ENCODE measurements at places on chromosomes 2 and 18.

GRCh38 chr2:41488888-41489287, 558.9 kb upstream of the PKDCC start:
- ATAC-seq: no peak

DNA sequence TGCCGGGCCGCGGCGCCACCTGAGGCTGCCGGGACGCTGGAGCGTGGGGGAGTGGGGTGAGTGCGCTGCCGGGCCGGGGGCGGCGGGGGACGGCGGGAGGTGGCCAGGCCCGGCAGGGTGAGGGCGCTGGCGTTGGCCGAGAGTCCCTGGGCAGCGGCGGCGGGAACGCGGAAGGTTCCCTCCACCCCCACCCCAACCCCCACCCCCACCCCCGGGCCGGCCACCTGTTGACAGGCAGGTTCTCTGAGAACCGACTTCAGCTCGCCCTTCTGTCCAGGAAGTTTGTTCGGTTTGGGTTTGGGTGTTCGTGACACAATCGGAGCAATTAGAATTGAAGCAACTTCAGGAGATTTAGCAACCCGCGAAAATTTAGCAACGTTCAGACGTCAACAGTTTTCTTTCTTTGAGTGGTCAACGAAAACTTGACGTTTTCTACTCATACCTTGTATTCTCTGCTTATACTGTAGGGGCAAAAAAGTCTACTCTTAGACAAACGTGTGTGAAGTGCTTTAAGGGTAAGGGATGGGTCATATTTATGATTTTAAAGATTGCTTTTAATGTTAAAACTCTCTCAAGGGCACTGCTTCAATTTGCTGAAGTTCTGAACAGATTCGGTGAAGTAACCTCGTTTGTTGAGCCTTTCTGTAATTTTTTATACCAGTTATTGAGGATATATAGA, 9.3 kb downstream of the OTX1 start:
- no peak for ATAC-seq

DNA sequence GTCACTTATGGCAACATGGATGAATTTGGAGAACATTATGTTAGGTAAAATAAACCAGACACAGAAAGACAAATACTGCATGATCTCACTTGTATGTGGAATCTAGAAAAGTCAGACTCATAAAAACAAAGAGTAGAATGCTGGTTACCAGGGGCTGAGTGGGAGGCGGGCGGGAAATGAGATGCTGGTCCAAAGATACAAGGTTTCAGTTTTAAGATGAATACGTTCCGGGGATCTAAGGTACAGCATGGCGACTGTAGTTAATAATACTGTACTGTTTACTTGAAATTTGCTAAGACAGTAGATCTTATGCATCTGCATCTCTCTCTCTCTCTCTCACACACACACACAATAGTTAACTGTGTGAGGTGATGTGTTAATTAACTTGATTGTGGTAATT, 14.2 kb downstream of the FAM110C start:
- ATAC-seq: no peak

GRCh38 chr2:72947952-72948830, 30.9 kb downstream of the EMX1 start:
- no peak for ATAC-seq

DNA sequence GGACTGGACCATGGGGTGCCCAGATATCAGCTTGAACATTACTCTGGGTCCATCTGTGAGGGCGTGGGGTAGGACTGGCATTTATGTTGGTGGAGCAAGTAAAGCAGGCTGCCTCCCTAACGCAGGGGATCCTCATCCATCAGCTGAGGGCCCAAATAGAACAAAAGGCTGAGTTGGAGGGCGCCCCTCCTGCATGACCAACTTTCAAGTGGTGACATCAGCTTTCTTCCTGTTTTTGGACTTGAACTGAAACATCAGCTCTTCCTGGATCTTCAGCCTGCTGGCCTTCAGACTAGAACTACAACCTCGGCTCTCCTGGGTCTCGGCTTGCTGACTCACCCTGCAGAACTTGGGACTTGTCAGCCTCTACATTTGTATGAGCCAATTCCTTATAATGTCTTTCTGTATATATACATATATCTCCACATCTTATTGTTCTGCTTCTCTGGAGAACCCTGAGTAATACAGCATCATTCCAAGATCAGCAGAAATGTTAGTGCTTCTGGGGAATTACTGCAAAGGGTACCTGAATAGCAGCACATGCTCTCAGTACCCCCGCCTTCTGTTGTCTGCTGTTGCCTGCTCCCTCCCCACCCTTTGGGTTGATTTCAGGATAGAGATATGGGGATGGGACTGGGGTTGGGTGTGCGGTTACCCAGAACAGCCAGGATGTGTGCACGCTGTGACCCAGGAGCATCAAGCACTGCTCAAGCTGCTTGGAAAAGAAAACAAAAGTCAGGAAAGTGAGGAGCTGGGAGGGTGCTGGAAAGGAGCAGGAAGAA, 20.0 kb downstream of the TMEM127 start:
- ATAC-seq: peak; percentile 53

DNA sequence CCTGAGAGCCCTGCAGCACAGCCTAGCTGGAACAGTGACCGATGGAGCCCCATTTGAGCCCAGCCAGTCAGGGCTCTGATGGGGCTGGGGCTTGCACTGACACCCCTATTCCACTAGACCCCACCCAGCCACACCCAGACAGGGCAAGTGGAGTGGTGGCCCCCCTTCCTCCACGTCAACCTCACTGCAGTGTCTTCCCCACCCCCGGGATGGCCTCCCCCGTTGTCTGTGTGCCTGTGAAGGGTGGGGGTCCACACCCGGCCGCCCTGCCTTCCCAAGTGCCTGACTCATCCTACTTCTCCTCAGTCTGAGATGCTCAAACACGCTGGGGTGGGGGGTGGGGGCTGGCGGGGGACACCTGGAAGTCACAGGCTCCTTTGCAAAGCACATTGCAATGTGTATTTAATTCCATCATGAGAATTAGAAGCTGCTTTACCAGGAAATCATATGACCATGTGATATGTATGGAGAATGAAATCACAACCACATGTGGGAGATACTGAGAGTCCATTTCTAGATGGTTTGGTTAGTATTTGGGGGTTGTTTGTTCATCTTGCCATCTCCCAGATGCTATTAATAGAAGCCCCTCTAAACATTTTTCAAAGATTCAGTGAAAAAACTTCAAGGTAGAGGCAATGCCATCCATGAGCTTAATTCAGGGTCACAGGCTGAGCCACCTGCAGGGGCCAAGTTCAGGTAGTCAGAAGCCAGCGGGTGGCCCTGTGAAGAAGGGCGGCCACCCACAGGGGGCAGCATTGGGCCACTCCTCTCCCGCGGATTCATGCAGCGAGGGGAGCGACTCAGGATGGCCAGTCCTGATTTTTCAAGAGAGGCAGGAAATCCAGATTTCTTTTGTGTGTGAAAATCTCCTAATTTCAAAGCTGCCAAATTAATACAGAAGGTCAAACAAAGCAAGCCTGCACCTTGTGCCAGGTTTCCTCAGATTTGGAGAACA, 22.7 kb upstream of the GMPPA start:
- no peak for ATAC-seq

GRCh38 chr2:28164280-28164801, 228.3 kb upstream of the FOSL2 start:
- no peak for ATAC-seq

GRCh38 chr2:56184500-56185011, 766 bp downstream of the CCDC85A start:
- ATAC-seq: no peak

DNA sequence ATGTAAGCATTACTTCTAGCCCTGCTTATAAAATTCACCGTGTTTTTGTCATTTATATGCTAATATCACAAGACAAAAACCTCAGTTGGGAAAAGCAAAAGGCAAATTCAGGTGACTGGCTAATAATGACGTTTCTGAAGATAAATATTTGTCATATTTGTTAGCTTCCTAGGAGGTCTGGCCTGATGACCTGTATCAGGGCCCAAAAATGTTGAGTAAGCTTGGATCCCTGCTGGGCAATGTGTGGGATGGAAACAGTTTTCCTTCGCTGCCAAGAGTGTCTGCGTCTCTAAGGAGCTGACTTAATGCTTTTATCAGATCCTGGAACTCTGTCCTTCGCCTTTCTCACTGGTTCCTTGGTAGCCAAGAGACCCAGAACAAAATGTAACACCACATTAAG, 230.1 kb upstream of the PXDN start:
- no peak for ATAC-seq

- no peak for ATAC-seq
Observed at GRCh38 chr2:138455691-138456090, 45.9 kb upstream of the SPOPL start.

GRCh38 chr2:236743039-236743920, 173.7 kb downstream of the ACKR3 start:
- no peak for ATAC-seq

DNA sequence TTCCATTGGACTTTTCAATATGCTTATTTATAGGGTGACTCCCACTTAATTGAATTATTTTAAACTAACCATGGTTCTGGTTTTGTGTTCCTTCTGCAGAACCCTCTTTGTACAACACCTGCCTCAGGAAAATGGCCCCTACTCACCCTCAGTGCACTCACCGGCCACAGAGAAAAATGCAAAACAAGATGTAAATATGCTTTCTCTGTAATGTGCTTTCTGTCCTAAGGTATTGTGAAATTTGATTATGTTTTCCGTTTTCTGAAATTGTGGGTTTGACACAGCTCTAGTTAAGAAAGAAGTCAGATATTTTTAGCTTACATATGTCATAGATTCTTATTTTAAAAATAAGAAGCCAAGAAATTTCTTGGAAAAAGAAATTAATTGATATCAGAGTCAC, 357.7 kb upstream of the SMIM21 start:
- no peak for ATAC-seq

DNA sequence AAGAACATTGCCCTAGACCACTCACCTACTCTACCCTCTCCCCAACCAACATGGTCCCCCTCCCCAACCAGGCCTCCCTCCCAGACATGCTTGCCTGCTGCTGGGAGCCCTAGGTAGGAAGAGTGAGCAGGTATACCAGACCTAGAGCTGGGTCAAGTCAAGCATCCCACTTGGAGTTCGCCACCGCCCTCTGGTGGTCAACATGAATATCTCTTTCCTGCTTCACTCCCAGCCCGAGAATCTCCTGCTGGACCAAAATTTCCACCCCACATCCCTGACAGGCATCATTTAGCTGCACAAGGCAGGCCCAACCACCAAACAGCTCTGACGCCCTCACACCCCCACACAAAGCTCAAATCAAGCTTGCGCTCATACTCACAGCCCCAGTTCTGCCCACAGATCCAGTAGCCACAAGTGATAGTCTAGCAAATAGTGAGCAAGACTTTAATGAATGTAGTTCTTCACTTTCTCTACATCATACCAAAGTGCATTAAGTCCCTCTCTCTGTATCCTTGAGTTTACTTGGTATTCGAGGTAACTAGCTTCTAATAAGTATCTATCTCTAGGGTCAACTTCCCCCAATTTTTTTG, 116.0 kb downstream of the TNS1 start:
- peak; percentile 61 for ATAC-seq

GRCh38 chr2:86139981-86140380, 33.9 kb downstream of the PTCD3 start:
- ATAC-seq: no peak

DNA sequence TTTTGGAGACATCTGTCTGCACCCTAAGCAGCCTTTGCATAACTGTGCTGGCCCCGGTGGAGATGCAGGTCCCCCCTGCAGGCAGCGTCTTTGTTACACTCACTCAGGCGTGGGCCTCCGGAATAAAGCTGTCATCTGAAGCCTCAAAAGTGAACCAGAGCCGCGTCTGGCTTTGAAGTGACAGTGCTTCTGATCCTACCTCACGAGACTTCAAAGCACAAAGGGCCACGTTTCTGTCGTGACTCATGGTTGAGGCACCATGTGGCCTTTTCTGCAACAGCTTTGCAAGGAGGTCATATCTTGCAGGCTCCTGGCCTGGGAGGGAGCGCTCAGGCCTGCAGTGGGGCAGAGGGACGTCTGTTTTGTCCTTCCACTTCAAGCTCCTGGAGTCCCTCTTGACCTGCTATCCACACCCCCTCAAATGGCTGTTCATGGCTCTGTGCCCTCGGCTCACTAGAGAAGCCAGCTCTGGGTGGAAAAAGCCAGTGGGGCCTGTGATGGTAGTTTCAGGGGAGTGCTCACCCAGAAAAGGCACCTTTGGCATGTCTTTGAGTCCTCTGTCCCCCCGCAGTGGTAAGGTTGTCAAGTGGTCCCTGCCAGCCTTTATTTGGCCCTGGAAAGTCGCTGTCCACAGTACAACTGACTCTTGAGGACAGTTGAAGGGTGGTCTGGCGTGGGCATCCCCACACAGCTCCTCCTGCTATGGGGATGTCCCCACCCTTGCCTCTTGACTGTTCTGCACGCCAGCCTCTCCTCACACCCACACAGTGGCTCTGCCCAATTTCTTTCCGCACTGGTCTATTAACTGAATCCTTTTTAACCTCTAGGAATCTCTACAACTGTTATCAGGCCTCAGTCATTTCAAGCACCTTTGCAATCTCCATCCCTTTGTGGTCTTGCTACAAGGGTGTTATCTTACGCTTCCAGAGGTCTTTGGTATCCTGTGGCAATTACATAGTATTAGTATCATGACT, 19.3 kb downstream of the GPR55 start:
- peak; percentile 46 for ATAC-seq

DNA sequence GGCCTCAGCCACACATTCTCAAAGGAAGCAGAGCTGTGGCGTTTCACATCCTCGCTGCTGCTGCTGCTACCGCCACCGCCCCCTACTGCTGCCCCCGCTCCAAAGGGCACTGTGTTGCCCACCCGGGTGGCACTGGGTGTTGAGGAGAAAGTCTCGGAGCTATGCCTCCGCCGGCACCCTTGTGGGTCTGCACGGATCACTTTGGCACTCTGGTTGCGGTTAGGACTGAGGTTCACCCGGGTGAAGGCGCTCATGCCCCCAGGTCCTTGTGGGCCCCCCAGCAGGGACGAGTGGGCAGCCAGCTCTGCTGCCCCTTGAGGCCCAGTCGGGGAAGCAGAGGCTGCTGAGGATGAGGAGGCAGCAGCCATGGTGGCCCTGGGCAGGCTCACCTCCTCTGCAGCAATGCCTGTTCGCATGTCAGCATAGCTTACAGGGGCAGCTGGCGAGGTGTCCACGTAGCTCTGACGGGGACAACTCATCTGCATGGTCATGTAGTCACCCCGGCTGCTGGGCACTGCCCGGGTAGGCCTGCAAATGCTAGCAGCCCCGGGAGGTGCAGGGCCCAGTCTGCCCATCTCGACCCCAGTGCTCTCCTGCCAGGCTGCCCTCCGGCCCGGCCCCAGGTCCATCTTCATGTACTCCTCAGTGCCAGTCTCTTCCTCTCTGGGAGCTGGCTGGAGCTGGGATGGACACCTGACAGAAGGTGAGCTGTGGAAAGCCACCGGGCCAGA, 4.2 kb downstream of the IRS1 start:
- no peak for ATAC-seq
